ENCODE measurements at places on chromosomes 5 and 9. TPM values are rescaled to one million over a fixed set of nuclear protein-coding genes. Genes with fewer than 3 reads are reported as not detected.
A peak's percentile ranks its signal among the peaks of the same experiment; 100 is the strongest.

CCNO gene
- not detected for total RNA-seq

ZDHHC11 gene
- total RNA-seq: 14.5 TPM

COL15A1 gene
- 0.33 TPM for total RNA-seq

IFNB1 gene
- not detected for total RNA-seq

CORO2A gene
- total RNA-seq: 9.5 TPM

IL4 gene
- not detected for total RNA-seq

RGS7BP gene
- total RNA-seq: 0.39 TPM

RABGAP1 gene
- 54.9 TPM for total RNA-seq

- DNase-seq: peak; percentile 65
- no peak within 1 kb of the TSS for H3K27ac ChIP-seq
- H3K36me3 ChIP-seq: no peaks in the 10 kb centered on the region
- peak within 1 kb of the TSS; percentile 75 for H3K4me3 ChIP-seq
- peaks cover 19% of the 10 kb centered on the region for H3K4me1 ChIP-seq
- H3K27me3 ChIP-seq: peaks cover 96% of the 10 kb centered on the region
Measured at GRCh38 chr9:1050125-1050895, at the start of gene DMRT2. TSS of gene DMRT2 (plus strand) at chr9:1050357. CDS start at chr9:1051614, 1,257 bp downstream.

GRCh38 chr5:179245031-179245430 is 100.2 kb downstream of the ADAMTS2 start:
- DNase-seq: no peak
- H3K4me1 ChIP-seq: peaks cover 22% of the 10 kb centered on the region
- H3K36me3 ChIP-seq: peaks cover 3% of the 10 kb centered on the region
- H3K4me3 ChIP-seq: no peak overlapping the region
- H3K27ac ChIP-seq: no peak overlapping the region

DNA sequence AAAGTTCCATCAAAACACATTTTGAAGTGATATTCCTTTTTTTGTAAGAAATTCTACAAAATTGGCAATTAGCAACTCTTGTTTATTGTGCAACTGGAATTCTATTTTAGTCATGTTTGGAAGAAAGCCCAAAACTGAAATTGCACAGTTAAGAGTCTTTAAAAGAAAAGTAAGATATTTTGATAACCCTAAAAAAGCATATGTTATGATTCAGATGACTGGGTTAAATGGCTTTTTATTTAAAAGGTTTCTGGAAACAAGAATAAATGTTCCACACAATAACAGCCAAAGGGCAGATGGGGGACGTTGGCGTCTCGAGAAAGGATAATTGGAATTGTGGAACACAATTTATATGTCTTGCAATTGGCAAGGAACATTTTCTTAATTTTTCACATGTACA is 275.2 kb downstream of the CDH9 start:
- no peaks in the 10 kb centered on the region for H3K36me3 ChIP-seq
- H3K4me1 ChIP-seq: no peaks in the 10 kb centered on the region
- H3K27ac ChIP-seq: no peak overlapping the region
- H3K4me3 ChIP-seq: no peak overlapping the region
- DNase-seq: no peak

DNA sequence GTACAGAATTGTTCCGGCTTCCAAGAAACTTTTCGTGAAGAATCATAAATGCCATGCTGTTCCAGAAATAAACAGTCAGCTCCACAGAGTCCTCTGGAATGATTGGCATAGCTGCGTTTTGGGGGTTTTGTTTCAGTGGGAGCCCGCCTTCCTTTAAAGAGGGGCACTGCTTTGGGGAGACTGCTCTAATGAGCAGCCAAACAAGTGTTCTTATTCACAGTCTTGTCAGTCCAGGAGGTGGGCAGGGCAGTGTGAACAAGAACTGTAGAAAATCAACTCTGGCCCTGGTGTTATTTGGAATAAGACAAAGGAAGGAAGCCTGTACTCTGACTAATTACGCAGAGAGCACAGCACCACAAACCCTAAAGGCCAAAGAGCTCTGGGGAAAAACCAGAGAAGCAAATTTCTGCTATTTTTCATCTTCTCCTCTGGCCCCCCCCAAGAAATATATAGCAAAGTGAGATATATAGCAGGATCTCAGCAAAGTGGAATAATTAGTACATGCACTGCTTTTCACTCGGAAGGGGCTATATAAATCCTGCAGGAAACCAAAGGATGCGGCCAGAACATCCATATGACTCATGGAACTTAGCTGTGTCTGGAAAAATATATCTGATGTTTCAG is 92.9 kb downstream of the GLDC start:
- H3K4me1 ChIP-seq: peaks cover 16% of the 10 kb centered on the region
- no peaks in the 10 kb centered on the region for H3K36me3 ChIP-seq
- H3K27me3 ChIP-seq: no peaks in the 10 kb centered on the region
- H3K4me3 ChIP-seq: no peak overlapping the region
- no peak for DNase-seq

DNA sequence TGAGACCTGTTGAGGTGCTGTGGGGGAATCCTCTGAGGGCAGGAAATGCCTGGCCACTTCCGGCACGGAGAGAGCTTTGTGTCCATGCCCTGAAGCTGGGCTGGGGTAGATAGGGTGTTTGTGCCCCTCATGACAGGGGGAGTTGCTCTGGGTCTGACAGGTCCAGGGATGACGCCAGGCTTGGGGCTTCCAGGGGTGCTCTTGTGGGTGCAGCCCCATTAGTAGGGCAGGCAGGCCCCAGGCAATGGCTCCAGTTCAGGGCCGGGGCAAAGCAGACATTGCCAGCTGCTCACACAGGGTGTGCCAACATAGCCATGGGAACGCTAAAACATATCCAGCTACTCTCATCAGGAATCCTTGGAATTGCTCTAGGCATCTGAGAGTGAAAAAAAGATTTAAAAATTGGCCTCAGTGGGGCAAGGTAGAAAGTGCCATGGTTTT is 21.1 kb downstream of the PITX1 start:
- no peak overlapping the region for H3K4me3 ChIP-seq
- H3K27me3 ChIP-seq: peaks cover 9% of the 10 kb centered on the region
- H3K4me1 ChIP-seq: no peaks in the 10 kb centered on the region
- no peak overlapping the region for H3K27ac ChIP-seq
- no peak for DNase-seq

DNA sequence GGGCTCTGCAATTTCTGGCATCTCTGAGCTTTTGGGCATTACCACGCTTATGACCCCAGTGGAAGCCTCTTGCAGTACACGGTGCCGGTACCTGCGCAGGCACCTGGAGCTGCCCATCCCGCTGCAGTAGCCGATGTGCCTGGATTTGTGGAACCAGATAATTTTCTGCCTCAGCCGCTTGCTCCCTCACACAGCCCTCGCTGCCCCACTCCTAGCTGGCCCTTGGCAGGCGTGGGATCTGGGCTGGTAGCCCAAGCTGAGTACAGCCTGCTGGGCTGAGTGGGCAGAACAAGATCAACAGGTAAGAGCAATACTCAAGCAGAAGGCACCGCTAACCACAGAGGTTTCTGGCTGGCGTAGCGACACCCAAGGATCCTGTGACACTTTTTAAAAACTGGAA is 1808.8 kb upstream of the ACO1 start:
- H3K4me3 ChIP-seq: no peak overlapping the region
- H3K27me3 ChIP-seq: no peaks in the 10 kb centered on the region
- no peak for DNase-seq
- no peaks in the 10 kb centered on the region for H3K4me1 ChIP-seq
- no peak overlapping the region for H3K27ac ChIP-seq

DNA sequence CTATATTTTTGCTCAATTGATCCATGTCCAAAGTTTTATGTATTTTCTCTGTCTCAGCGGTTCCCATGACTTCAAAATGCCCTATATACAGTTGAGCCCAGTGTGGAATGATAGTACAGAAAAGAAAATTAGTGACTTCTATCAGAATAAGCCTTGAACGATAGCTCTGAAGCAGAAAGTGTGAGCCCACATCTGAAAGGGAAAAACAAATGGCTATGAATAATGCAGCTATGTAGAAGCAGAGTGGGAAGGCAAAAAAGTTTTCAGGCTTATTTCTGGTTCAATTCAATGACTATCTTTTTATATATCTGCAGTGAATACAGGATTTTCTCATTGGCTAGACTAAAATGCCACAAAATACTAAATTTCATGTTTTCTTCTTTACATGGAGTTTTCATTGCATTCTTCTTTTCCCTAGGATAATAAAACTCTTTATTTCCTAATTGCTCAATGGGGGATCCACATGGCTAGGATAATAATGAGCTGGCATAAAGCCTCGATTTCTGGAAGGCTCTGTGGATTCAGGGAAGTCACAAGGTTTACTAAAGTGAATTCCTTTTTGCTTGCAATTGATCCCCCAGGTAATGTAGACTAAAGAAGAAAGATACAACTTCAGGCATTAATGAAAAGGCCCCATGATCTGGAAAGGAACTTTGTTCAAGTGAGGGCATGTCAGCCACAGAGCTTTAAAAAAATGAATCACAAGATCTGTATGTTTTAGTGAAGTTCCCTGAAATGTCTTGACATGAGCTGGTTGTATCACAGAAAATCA is 377.0 kb upstream of the RIOK2 start:
- DNase-seq: no peak
- no peaks in the 10 kb centered on the region for H3K27me3 ChIP-seq
- no peaks in the 10 kb centered on the region for H3K4me1 ChIP-seq
- no peak overlapping the region for H3K27ac ChIP-seq
- no peaks in the 10 kb centered on the region for H3K36me3 ChIP-seq

- peaks cover 92% of the 10 kb centered on the region for H3K27me3 ChIP-seq
- DNase-seq: no peak
- peaks cover 15% of the 10 kb centered on the region for H3K4me1 ChIP-seq
- H3K27ac ChIP-seq: no peak within 1 kb of the TSS
- H3K36me3 ChIP-seq: no peaks in the 10 kb centered on the region
Measured at GRCh38 chr9:109498195-109499092, at the start of gene PTPN3. TSS of gene PTPN3 (minus strand) at chr9:109498307. CDS start at chr9:109463434, 34,873 bp downstream.

GRCh38 chr9:134229466-134230091 is 65.2 kb upstream of the RNU6ATAC start:
- no peaks in the 10 kb centered on the region for H3K36me3 ChIP-seq
- no peak overlapping the region for H3K4me3 ChIP-seq
- DNase-seq: no peak
- H3K27ac ChIP-seq: no peak overlapping the region
- H3K27me3 ChIP-seq: peaks cover 3% of the 10 kb centered on the region
- H3K4me1 ChIP-seq: peaks cover 14% of the 10 kb centered on the region

DNA sequence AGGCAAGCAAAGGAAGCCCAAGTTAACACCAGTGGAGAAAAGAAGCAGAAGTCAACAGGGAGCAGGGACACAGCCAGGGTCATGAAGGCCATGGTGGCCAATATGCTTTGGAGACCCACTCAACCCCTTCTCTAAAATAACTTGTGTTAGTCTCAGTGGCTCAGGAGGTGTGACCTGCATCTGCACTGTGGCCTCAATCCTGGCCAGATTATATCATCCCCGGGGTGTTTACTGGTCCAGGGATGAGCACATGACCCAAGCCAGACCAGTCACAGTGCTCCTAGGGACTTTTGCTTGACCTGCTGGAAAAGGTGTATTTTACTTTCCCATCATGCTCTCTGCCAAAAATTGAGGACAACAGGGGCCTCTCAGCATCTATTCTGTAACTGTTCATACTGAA is 105.2 kb downstream of the DPYSL3 start:
- DNase-seq: no peak
- H3K4me1 ChIP-seq: no peaks in the 10 kb centered on the region
- H3K36me3 ChIP-seq: peaks cover 28% of the 10 kb centered on the region
- no peaks in the 10 kb centered on the region for H3K27me3 ChIP-seq
- H3K27ac ChIP-seq: peak overlapping the region; percentile 78

- no peaks in the 10 kb centered on the region for H3K27me3 ChIP-seq
- DNase-seq: no peak
- no peak overlapping the region for H3K4me3 ChIP-seq
- H3K27ac ChIP-seq: no peak overlapping the region
- no peaks in the 10 kb centered on the region for H3K4me1 ChIP-seq
- H3K36me3 ChIP-seq: no peaks in the 10 kb centered on the region
Measured at GRCh38 chr9:5800969-5801738, 31.8 kb downstream of the ERMP1 start.

Measured in neural crest cell (in vitro differentiated cells).